NT2/D1 (cell line): ENCODE measurements at places on chromosomes 12 and 14.

DNA sequence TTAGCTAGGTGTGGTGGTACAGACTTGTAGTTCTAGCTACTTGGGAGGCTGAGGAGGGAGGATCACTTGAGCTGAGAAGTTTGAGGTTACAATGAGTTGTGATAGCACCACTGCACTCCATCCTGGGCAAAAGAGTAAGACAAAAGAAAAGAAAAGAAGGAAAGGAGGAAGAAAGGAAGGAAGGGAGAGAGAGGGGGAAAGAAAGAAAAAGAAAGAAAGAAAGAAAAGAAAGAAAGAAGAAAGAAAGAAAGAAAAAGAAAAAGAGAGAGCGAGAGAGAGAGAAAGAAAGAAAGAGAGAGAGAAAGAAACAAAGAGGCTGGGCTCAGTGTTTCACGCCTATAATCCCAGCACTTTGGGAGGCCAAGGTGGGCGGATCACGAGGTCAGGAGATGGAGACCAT lies 10.3 kb upstream of the GNPTAB start:
- no peak for DNase-seq

- no peak for DNase-seq
Observed at GRCh38 chr14:105067140-105067968, 2.1 kb upstream of the GPR132 start.

- DNase-seq, result no peak
Observed at GRCh38 chr12:9276990-9277389, 68.8 kb upstream of the PZP start.

GRCh38 chr14:104398656-104399055 lies 180.9 kb upstream of the C14orf180 start:
- no peak for DNase-seq

DNA sequence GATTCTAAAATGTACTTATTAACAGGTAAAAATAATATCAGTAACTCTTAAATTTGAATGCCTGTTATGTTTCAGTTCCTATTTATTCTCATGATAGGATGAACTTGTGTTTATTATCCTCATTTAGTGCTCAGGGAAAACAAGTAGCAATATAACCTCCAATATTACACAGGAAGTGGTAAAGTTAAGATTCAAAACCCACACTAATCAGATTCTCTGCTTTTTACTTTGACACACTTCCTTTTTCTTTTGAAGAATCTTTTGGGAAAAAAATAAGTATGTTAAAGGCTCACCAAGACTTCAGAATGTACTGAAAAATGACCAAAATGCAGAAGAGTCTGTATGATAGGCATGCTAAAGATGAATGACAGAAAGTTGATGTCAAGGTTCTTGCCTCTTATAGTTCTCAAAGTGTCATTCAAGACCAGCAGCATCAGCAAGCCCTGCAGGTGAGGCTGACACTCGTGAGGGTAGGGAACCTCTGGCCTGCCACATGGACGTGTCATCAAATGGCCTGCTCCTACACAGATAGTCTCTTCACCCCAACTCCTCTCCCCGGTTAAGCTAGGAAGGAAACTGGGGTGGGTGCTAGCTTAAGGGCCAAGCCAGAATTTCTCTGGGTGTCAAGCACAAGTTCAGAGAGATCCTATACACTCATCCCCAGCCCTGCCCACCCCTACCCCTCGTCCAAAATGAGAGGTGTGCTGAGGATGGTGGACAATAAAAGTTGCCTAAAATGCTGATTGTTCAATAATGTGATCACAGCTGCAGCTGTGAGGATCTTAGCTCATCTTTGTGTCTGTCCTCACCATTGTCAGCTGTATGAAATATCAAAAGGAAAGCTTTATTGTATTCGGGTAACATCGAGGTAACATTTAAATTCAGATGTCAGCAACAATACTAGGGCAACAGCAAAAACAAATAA lies 6.3 kb downstream of the TBPL2 start:
- DNase-seq, result no peak

DNA sequence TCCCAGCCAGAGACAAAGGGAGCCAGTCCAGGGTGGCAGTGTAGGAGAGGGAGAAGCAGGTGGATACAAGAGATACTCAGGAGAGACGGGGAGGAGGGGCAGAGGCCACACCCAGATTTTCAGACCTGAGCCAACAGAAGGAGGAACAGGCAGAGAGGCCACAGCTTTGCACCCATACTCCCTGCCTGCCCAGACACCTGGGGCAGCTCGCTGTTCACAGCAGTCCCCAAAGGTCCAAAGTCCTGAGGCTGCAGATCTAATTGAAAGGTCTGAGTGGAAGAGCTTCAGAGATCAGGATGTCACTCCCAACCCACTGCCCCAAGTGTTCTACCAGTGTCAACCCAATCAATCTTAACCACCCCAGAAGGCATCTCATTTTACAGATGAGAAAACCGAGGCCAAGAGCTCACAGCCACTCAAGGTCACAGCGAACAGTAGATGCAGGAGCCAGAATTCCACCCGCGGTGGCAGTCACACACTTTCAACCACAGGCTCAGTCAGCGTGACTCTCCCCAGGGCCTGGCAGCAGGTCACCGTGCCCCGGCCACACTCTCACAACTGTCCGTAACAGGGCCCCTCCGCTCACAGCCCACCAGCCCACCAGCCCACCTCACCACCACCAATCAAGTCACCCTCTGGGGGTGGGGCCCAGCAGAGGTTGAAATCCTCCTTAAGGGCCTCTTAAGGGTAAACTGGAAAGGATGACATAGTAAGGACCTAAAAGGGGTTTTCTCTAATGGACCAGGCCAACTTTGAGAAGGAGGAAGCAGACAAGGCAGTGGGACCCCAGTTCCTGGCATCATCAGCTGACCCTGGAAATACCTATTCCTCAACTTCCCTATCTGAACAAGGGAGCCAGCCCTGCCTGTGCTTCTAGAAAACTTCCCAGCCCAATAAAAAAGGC lies 33.3 kb downstream of the ACTN1 start:
- no peak for DNase-seq

DNA sequence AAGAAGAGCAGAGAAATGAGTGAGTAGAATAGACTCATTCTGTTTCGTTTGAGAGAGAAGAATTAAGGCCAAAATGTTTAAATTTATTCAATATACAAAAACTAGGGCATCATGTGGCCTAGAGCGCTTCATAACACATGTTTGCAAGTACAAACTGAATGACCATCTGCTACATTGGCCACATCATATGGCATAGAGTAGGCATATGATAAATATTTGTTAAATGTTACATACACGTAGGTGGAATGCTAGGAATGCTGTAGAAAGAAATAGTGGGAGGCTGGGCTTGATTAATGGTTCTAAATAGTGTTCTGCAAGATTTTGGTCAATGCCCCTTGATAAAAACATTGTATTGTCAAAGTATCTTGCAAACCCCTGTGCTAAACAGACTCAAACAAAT lies 10.8 kb downstream of the MGP start:
- DNase-seq, result no peak
